ENCODE measurements at places on chromosomes 11 and 22.

DNA sequence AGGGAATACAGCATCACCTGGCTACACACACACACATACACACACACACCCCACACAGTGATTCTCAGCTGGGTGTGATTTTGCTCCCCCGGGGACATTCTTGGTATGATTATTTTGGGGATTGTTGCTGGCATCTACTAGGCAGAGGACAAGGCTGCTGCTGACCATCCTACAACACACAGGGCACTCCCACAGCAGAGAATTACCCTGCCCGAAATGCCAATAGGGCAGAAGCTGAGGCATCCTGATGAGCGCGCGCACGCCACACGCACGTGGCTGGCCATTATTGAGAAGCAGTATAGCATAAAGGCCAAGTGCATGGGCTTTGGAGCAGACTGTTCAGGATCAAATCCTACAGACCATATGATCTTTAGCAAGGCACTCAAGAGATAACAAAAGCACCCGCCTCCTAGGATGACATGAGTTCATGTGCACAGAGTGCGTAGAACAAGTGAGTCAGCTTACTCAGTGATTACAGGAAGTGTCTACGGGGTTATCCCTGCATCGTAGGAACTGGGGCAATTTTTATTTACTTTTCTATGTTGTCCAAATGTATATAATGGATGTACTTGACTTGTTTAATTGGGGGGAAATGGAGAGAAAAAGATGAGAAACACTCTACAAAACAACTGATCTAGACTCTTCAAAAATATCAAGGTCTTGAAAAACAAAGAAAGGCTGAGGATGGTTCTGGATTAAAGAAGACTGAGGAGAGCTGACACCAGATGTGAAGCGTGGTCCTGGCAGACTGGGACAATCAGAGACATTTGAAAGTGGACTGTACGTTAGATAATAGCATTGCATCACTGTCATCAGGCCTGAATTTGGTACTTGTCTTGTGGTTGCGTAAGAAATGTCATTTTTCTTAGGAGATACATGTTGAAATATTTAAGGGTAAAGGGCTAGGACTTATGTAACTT is 7.2 kb upstream of the EHD1 start:
- no peak for DNase-seq

DNA sequence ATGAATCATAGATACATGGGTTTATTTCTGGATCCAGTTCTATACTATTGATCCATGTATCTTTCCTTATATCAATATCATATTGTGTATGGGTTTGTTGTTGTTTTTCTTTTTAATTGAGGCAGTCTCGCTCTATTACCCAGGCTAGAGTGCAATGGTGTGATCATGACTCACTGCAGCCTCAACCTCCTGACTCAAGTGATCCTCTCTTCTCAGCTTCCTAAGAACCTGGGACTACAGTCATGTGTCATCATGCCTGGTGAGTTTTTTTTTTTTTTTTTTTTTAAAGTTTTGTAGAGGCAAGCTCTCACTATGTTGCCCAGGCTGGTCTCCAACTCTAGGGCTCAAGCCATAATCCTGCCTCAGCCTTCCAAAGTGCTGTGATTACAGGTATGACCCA is 1589.4 kb upstream of the TENM4 start:
- DNase-seq, result no peak

DNA sequence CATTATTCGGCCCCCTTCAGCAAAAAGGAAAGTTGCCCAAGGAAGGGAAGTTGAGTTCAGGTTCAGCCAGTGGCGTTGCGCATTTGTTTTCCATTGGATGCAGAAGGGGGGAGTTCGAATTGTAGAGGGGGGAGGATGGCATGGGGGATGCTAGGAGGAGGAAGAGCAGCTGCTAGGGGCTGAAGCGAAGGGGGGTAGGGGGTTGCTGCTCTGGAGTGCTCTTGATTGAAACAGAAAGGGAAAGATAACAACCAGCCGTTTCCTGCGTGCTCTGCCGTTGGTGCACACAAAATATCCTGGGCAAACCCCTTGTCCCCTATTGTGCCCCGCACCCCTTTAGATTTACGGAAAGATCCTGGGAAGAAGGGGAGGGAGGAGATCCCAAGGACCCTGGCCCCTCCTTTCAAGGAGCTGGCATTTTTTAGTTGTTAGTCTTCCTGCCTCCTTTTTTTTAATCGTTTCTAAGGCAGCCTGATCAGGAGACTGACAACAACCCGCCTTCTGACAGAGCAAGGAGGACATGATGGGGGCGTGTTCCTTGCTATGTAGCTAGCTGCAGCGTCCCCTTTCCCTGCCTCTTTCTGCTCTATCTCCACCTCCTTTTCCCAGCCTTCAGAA is 2.1 kb downstream of the KMT2A start:
- DNase-seq, result no peak

GRCh38 chr11:74680703-74681531 is 50.3 kb downstream of the CHRDL2 start:
- no peak for DNase-seq

DNA sequence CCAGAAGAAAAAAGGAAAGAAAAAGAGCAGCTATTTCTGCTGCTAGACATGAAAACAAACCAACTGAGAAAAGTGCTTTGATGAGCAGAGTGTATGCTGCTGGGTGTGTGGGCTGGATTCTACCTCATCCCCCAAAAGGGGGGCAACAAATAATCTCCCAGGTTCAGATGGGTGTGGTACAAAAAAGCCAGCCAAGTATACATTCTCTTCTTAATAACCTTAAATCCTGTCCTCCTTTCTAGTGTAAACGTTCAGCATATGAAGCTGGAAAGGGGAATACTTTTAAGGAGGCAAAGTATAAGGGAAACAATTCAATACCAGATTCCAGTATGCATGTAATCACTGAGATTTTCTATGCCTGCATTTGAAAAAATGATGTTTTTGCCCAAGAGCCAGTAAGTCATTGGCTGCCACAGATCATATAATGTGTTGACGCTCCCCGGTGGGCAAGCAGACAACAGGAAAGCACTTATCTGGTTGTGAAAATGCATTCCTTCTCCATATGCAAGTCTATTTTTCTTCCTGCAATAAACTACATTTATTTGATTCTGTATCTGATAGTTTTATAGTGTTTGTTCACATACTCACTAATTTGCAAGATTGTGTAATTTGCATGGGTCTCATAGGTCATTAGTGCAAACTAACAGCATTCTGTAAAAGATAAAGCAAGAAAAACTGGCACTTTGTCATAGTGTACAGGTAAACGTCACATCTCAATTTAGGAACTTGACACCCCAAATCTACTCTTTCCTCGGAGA is 201.1 kb downstream of the CADM1 start:
- no peak for DNase-seq

DNA sequence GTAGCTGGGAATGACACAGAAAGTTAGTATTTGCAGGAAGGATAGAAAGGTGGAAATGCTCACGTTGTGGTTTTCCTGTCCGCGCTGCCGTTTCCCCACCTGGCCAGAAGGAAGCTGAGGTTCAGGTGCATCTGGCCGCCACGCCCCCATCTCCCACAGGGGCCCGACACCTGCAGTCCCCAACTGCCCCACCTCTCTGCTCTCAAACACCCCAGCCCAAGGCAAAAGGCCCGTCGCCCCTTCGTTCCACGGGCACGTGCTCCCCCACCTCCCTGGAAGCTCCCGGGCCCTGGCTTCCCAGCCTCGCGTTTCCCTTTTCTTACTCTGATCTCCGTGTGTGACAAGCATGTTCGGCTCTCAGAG is 985.1 kb downstream of the BRD1 start:
- no peak for DNase-seq

- DNase-seq, result no peak
Observed at GRCh38 chr11:129390303-129390821, 14.7 kb downstream of the BARX2 start.

GRCh38 chr11:115591380-115591779 is 87.2 kb upstream of the CADM1 start:
- DNase-seq, result no peak

GRCh38 chr11:27250867-27251665 is 111.9 kb downstream of the CCDC34 start:
- no peak for DNase-seq

GRCh38 chr22:25741692-25742626 is at the start of gene MYO18B:
Gene MYO18B (plus strand): TSS chr22:25742188. CDS start chr22:25761093, 18,905 bp downstream.
- DNase-seq, result no peak

- no peak for DNase-seq
Observed at GRCh38 chr11:124483422-124483821, 37.9 kb upstream of the OR8B8 start.

DNA sequence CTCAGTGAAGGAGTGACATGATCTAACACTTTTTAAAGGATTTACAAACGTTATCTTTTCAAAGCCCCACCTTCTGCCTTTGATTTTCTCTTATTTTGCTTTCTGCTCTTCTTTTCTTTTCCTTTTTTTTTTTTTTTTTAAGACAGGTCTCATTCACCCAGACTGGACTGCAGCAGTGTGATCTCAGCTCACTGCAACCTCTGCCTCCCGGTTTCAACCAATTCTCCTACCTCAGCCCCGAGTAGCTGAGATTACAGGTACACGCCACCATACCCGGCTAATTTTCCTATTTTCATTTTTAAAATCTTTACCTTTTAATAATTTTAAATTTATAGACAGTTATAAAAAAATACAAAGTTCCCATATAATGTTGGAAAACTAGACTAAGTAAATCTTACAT is 63.7 kb upstream of the RPS13 start:
- no peak for DNase-seq

DNA sequence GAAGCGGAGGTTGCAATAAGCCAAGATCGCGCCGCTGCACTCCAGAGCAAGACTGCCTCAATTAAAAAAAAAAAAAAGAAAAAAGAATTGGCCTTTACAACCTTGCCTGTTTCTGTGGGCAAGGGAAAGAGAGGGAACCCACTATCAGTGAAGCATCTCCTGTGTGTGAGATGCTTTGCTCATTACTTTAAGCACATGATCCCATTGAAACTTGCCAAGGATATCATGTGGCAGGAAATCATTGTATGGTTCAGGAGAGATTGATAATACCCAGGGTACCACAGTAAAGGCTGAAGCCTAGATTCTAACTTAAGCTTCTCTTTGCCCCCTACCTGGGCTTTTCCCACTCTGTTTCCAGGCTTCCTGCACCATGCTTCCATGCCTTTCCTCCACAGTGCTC is 3.6 kb downstream of the LDLRAD3 start:
- DNase-seq, result no peak

GRCh38 chr11:44568658-44569473 is 3.4 kb downstream of the CD82 start:
- peak; percentile 89 for DNase-seq

GRCh38 chr22:45312856-45313255 is 3.1 kb downstream of the FAM118A start:
- no peak for DNase-seq

GRCh38 chr11:30422447-30423278 is 99.8 kb downstream of the ARL14EP start:
- no peak for DNase-seq

- no peak for DNase-seq
Observed at GRCh38 chr11:19711911-19712280, 741 bp upstream of the NAV2 start.

DNA sequence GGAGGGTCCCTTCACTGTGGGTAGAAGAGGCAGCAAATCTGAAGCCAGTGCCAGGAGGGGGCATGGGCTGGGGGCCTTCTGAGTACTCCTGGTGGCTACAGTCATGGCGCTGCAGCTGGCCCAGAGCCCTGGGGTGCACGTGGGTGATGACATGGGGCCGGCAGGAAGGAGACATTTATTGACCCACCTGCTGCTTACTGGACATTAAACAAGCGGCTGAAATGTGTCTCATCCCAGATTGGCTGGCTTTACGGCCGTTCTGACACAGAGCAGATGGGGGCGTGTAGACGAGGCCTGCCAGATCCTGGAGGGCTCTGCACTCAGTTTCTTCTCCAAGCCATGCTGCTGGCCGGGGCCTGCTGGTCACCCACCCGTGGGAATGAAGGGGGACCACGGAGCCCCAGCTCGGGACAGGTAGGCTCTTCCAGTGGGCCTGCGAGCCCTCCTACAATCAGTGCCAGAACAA is 906.9 kb downstream of the BRD1 start:
- no peak for DNase-seq

- DNase-seq, result no peak
Observed at GRCh38 chr11:2826679-2827056, 58.9 kb downstream of the CDKN1C start.

- no peak for DNase-seq
Observed at GRCh38 chr22:46340676-46341075, 5.2 kb downstream of the TRMU start.

GRCh38 chr11:77647654-77648305 is 10.2 kb upstream of the CLNS1A start:
- no peak for DNase-seq

DNA sequence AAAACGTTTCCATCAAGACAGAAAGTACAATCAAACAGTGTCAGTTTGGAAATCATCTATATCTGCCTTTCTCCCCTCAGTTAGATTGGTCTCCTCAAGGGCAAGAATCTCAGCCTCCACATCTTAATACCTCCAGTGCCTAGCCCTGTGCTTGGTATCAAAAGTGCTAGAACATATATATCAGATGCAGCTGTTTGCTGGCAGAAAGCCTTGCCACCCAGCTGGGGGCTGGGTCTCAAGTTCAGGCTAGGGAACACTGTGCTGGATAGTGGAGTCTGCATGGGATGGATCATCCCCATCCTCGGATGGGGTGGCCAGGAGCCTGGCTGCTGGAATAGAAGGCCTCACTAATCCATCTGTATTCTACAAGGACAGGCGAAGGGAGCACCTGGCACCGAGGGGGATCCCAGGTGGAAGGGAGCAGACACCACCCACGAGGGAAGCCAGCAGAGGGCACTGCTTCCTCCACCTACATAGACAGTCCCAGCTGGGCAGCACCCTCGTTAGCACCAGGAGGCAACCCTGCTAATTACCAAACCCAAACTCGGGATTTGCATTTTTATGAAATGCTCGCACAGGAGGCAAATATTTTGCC is 602.2 kb downstream of the BUD13 start:
- no peak for DNase-seq

DNA sequence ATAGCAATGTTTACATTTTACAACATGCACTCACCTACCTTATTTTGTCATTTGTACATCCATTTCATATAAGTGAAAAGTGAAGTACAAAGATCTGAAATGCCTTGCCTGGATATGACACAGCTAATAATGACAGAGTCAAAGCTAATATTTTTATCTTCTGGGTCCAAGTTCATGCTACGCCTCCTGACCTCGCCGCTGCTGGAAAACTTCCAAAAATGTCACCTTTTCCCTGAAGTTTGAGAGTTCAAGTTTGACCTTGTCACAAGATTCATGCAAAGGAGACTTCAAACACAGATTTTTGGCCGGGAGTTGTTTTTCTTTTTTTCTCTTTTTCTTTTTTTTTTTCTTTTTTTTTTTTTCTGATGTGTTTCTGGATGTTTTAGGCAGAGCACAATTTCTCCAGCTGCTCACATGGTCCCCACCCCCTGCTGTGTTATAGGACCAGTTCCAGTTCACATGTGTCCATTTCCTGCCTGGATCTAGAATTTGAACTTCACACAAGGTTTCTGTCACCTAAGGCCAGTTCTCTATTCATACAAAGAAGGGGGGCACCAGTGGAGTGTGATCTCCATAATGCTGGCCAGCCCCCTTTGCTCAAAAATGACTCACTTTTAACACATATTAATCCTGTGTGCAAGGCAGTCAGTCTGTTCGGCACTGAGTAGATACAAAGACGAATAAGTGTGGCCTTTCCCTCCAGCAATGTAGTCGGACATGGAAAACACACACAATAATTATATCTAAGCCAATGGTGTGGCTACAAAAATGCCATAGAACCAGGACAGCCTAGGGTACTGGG is 546.8 kb downstream of the BUD13 start:
- no peak for DNase-seq
